GM04504 (cell line): ENCODE measurements at places on chromosomes 1 and 21.

DNA sequence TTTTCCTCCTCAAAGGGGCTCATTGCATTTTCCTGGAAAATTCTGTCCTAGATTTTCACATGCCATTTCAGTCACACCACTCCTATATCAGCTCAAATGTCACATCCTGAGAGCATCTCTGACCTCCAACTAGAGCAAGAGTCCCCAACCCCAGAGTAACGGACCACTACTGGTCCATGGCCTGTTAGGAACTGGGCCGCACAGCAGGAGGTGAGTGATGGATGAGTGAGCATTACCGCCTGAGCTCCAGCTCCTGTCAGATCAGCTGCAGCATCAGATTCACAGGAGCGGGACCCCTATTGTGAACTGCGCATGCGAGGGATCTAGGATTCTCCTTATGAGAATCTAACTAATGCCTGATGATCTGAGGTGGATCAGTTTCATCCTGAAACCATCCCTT lies 12.7 kb upstream of the RRP15 start:
- no peak for DNase-seq

DNA sequence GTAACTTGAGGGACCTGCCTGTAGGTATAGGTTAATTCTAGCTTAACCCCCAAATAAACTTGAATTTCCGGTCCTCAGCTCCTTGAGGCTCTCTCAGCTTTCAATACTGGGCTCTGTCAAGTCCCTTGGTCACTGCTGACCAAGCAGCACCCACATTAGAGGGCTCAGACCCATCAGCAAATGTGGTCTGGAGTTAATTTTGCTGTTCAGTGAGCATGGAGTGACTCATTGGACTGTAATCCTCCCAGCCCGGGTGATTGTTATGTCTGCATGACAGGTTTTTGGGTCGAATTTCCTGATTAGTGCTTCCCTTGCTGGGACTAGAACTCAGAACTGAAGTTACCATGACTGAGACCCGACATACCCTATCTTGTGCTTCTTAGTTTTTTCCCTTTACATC lies 130.6 kb downstream of the URB2 start:
- peak; percentile 32 for DNase-seq

- DNase-seq, result no peak
Measured at GRCh38 chr1:37137014-37137413, 102.7 kb upstream of the GRIK3 start.

- DNase-seq, result no peak
Measured at GRCh38 chr1:209809611-209810010, 3.7 kb upstream of the IRF6 start.

DNA sequence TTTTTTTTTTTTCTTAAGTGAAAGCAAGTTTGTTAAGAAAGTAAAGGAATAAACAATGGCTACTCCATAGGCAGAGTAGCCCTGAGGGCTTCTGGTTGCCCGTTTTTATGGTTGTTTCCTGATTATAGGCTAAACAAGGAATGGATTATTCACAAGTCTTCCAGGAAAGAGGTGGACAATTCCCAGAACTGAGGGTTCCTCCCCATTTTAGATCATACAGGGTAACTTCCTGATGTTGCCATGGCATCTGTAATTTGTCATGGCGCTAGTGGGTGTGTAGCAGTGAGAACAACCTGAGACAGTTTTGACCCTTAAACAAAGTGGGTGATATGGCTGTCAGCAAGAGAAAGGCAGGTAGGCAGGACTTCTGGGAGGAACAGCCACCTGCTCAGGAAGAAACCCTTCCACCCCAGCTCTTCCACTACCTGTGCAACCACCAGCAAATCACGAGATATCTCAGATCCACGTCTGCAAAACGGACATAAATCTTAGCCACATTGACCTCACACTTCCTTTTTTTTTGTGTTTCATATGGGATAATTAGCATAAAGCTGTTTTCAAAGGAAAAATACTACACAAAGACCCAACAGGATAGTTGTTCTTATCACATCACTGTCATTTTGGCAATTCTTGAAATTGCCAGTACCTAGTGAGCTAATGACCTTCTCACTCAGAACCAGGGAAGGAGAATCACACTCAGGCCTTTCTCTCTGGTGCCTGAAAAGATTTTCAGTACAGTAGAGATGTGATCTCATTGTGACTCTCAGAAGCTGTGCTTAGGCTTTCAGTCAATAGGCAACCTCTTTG lies 34.8 kb upstream of the DUSP10 start:
- DNase-seq, result no peak

- DNase-seq, result peak; percentile 24
Measured at GRCh38 chr1:205458777-205459566, 3.1 kb upstream of the BLACAT1 start.

DNA sequence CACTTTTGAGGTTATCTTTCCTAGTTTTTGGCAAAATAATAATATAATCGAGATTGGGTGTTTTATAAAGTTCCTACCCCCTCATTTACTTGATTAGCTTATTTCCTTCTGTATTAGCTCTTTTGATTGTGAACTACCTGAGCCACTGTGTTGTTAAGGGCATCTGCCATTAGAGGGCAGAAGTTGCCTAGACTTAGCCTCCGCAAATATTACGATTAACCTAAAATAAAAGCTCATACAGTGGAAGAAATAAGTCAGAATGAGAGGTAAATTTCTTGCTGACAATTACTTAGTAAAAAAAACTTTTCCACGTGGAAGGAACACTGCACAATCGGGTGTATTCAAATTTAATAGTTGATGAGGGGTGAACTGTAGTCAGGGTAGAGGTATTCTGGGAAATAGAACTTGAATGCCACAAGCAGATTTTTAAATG lies 2.3 kb downstream of the H3-3A start:
- peak; percentile 33 for DNase-seq

DNA sequence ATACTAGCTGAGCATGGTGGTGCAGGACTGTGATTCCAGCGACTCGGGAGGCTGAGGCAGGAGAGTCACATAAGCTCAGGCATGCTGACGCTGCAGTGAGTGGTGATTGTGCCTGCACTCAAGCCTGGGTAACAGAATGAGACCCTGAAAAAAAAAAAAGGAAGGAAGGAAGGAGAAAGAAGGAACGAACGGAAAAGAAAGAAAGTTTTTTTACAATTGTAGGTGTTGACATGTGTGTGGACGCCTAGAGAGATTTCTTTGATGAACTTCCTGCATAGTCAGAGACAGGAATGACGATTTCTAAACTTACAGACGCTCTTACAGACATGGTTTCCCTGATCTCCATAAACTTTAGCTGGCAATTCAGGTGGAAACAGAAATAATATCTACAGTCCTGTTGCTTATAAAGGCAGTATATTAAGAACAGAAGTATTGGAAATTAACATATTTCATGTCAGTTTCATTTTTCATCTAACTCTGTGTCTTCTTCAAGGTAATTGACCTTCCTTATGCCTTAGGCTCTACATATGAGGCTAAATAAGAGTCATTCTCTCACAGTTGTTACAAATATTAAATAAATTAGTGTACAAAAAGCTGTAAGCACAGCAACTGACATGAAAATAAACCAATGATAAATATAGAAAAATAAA lies 4.1 kb downstream of the SAMSN1 start:
- DNase-seq, result no peak

DNA sequence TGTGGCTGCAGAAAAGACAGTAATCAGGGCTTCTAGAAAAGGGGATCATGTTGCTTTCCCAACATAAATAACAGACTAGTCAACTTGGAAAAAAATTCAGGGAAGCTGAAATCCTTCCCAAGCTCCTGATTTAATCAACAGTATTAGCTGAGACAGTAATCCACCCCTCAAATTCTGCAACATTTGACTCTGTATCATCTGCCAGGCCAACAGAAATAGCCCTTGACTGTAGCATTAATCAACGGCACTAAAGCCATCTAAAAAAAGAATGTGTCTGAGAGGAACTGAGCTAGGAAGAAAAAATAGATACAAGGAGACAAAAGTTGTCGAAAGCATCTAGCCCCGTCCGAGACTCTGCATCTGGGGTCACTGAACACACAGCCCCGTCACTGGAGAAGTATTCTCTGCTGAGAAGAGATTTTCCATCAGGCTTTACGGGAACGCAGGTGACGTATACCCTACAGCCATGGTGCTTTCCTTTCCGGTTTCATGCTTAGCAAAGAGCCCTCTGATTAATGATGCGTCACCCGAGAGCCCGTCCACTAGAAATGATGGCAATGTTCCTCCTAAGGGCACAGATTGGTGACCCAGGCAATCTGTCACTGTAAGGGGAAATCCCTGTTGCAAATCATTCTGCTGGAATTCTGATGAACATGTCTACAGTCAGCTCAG lies 42.1 kb upstream of the TP53BP2 start:
- peak; percentile 88 for DNase-seq

- no peak for DNase-seq
Measured at GRCh38 chr21:28688381-28688780, 304.3 kb downstream of the LTN1 start.

- DNase-seq, result peak; percentile 40
Measured at GRCh38 chr1:85940656-85941306, 215.8 kb downstream of the COL24A1 start.

GRCh38 chr1:40606194-40606593 lies 59.3 kb downstream of the RIMS3 start:
- DNase-seq, result no peak

GRCh38 chr1:116690396-116690848 lies 22.9 kb upstream of the IGSF3 start:
- DNase-seq, result no peak

- DNase-seq, result peak; percentile 41
Measured at GRCh38 chr1:152185544-152186391, 26.7 kb upstream of the RPTN start.

- no peak for DNase-seq
Measured at GRCh38 chr1:59898927-59899326, 27.6 kb downstream of the CYP2J2 start.

DNA sequence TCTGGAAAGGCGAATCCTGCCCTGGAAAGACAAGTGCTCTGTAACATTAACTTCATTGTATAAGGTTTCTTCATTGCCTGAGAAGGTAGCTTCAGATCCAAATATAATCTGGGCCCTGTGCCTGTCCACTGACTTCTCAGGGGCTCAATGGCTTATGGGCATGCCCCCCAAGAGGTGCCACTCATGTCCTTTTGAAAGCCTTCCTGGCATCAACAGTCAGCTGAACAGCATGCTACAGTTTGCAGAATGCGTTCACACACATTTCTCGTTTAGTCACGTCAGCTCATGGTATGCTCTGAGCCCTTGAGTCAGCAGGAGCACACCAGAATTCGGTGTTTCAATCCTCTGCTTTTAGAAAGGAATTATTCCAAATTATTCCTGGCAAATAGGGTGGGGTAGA lies 23.8 kb downstream of the TMCC2 start:
- no peak for DNase-seq
